ENCODE measurements at places on chromosomes 12 and 14.

DNA sequence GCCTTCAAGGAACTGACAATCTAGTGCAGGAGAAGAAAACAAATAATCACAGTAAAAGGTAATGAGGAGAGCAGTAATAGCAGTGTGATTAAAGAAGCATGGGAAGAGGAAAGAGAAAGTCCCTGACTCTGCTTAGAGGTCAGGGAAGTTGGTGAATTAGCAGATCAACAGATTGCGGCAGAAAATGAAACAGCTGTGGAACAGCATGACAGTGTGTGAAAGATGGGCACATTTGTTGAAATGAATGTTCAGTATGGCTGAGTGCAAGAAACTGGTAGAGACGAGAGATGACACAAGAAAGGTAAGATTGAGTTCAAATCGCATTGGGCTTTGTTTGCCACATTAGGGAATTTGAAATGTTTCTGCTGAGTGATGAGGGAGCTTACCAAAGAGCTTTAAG is 63.7 kb upstream of the RASSF8 start:
- no peak for DNase-seq

GRCh38 chr14:52267501-52268278 is at the start of gene PTGDR:
Gene PTGDR (plus strand): TSS chr14:52267698. CDS start chr14:52267815, 117 bp downstream.
- DNase-seq: peak; percentile 18

DNA sequence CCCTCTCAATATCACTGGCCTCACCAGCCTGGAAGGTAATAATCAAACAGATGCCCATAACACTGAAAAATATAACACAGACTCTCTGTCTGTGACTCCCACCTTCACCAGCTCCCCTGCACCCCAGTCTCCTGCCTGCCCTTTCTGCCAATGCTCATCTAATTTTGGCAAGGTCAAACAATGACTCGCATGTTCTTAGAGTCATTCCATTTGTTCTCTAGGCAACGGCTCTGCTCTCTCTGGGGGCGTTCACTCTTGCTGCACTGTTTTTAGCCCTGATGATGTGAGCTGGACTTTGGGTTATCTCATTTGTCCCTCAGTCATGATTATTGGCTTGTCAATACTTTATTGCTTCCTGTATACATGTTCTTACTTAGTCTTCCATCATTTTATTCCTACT is 691.8 kb downstream of the FLRT2 start:
- no peak for DNase-seq

DNA sequence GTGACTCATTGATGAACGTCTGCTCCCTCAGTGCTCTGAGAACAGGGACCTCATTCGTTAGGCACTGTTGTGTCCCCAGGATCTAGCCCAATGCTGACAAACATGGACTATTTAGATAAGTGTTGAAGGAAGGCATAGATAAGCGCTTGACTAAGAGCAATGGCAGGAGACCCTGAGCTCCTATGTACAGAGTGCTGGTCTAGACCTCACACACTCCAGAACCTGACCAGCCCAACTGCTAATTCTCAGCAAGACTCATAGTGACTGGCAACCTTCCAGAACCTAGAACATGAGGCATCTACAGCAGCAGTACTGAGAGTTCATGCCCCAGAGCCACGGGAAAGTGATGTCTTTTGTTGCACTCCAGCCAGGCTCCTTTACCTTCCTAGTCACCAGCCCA is 69.2 kb downstream of the CRACR2A start:
- DNase-seq: no peak

- peak; percentile 56 for DNase-seq
These were observed 822 bp upstream of the SOX5 start for GRCh38 chr12:23950210-23950774.

GRCh38 chr14:29709490-29709889 is 218.2 kb downstream of the PRKD1 start:
- DNase-seq: no peak

DNA sequence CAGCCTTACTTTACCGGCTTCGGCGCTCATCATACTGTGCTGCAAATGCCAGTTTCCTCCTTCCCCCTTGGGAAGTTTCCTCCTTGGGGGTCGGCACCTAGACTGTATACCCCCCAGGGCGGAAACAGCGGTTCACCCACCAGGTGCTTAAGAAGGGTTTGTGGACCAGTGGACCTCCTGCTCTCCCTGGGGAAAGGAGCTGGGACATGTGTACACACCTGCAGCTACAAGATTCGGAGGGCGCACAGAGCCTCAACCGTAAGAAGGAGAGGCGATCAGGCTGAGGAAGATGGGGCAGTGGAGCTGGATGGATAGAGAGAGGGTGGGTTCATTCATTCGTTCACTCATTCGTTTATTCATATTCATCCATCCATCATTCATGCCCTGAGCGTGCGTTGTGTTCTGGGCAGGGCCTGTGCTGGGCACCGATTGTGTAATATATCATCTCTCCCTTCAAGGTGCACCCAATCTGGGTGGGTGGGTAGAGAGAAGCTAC is 717 bp upstream of the ZNF839 start:
- peak; percentile 36 for DNase-seq

DNA sequence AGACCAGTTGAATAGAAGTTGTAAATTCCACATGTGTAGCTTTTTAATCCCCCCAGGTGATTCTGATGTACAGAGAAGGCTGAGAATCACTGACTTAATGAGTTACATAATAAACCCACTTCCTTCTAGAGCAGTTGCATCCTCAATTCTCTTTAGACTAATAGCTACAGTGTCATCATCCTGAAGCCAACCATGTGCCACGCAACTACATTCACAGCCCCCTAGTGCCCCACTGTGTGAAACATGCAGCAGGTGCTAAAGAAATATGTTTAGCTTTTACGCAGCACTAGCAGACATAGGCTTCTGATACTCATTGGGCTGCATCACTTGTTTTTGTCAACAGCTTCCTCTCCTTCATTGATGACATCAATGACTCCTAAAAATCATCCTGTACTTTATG is 1168.3 kb downstream of the BCL11B start:
- DNase-seq: no peak

DNA sequence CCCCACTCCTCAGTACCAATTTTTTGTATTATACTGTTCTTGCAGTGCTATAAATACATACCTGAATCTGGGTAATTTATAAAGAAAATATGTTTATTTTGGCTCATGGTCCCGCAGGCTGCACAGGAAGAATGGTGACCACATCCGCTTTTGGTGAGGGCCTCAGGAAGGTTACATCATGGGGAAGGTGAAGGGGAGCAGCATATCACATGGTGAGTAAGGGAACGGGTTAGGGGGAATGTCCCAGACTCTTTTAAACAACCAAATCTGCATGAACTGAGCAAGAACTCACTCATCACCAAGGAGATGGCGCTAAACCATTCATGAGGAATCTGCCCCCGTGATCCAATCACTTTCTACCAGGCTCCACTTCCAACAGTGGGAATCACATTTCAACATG is 40.0 kb downstream of the OSBPL8 start:
- no peak for DNase-seq

GRCh38 chr14:59305231-59305630 is 116.8 kb downstream of the DAAM1 start:
- DNase-seq: no peak

DNA sequence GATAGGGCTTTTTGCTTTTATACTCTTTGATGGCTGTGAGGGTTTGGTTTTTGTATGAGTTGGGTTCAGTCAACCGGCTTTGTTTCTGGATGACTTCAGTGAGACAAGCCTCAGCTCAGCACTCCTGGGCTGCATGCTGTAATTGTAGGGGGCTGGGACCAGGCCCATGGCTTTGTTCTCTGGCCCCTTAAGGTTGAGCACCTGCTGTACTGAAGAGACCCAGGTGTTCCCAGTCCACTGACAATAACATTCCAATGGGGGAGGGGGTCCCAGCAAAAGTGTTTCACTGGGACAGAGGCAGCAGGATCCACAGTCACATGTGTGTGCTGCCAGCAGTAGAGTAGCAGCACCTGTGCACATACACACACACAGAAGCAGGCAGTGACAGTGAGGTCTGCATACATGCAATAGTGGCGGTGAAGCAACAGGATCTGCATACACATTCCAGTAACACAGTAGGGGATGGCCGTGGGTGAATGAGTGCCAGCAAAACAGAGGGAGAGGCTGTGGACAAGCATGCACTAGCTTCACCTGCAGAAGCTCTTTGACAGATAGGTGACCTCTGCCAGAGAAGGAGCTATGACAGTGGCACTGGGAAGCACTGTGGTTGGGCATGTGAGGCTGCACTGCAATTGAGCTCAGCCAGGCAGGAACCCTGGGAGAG is 240.4 kb downstream of the ASCL1 start:
- no peak for DNase-seq

DNA sequence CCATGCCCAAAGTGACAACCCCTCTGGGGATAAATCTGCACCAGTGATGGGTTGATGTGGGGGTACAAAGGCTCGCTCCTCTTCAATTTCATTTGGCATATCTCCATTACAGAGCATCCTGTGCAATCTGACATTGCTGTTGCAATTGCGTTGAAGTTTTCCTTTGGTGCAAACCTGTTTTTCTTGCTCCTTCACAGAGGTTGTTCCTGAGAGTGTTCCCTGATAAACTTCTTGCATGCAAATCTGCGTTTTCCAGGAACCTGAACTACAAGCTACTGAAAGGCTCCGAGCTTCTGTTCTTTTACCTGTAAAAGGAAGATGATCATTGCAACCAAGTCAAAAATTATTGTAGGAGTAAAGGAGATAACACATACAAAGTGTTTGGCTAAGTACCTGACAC is 26.1 kb downstream of the SERPINA11 start:
- DNase-seq: no peak

DNA sequence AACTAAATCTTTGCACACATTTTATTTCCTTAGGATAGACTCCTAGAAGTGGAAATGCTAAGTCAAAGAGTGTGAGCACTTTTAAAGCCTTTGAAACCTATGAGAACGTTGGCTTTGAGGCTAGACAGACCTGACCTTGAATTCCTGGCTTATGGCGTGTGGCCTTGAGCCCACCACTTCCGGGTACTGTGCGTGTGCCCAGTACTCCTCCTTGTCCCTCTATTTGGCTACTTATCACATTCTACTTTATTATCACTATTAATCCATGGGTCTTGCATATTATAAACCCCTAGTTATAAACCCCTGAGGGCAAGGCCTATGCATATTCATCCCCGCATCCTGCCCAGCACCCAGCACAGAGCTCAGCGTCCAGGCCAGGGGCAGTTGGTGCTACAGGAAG is 26.0 kb upstream of the CD27 start:
- DNase-seq: no peak

DNA sequence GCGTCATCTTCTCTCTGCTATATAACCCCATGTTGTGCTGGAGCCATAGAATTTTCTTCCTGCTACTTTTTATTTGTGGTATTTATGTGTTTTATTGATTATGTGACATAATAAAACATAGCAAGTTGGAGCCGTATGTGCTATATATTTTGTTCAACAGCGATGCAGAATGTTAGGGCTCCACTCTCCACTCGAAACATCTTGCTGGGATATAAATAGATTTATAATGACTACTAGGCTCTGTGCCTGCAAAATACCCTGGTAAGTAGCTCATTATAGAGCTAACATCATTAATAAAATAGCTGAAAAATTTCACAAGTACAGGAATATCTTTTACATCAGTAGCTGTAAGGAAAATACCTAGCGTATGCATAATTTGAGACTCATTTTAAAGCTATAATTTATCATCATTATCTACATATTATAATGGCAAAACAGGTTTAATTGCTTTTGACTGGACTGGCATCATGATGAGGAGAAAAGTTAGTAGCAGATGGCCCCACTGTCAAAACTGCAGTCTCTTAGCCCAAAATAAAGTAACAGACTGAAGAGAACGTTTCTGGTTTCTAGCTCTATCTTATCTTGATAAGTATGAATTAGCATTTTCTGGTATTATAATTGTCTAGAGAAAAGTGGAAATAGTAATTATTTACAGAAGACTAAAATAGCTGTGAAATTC is 263.0 kb downstream of the NEDD1 start:
- DNase-seq: peak; percentile 8

GRCh38 chr12:94070520-94070919 is 77.9 kb upstream of the PLXNC1 start:
- no peak for DNase-seq

DNA sequence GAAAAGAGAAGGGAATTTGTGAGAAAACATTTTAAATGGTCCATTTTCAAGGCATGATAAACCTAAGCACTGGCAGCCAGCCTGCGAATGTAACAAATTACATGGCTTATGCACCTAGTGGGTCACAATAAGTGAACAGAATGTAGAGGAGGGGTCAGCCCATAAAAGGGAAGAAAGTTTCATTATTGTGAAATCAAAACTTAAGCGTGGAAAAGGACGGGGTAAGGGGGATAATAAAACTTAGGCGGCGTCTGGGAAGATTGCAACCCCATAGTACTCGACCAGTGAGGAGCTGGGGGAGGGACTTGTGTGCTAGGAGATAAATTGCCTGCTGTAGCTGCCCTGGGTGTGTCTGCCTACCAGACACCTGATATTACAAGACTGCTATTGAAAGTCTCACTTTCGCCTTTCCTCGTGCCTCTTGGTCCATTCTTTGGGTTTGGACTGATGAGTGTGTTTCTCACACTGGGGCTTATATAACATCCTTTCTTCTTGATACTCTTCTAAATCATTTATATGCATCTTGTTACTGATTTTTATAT is 40.6 kb downstream of the ZDHHC17 start:
- DNase-seq: no peak

DNA sequence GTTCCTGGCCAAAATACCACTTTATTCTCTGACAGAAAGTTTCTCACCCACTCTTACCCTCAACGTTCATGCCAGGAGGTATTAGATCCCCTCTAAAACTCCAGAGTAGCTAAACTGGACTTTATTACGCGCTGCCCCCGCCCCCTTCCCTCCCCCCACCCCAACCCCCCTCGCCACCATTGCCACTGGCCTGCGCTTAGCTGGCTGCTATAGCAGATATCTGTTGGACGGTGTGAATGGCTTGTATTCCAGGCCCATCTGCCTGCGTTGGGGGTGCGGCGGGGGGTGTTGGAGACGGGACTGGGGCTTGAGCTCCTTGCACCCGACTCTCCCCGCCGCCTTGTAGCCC is 564 bp upstream of the THTPA start:
- no peak for DNase-seq

GRCh38 chr12:124286414-124286813 is 8.5 kb upstream of the RFLNA start:
- peak; percentile 31 for DNase-seq

DNA sequence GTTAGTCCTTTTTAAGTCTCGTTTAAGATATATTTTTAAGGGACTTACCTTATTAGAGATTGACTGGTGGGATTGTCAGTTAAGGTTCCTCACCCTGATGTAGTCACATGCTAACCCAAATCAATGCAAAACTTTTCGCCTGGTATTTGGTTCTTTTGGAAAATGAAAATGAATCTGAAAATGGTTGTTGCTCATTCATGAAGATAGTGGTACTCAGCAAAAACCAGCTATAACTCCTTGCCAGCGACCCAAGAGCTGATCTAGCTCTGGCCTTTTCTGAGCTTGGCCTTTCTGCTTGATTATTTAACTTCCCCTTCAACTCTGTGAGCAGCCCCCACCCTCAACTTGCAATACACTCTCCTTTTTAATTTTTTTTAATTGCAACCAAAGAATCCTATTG is 85.0 kb upstream of the GTF2A1 start:
- DNase-seq: no peak

DNA sequence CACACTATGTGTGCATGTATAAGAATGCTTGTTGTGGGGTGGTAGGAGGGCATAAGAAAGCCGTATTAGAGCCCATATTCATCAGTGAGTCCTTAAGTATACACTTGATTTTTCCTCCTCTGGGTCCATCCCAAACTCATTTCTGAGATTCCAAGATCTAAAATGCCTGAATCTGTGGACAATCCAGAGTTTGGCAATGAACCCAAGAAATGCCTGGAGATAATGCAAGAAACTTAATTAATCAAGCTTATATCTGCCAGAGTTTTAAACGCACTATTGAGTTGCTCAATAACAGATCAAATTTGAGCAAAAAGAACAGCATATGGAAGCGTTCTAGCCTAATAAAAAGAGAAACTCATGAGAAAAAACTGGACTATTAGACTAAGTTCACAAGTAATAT is 143.4 kb upstream of the NAV3 start:
- DNase-seq: peak; percentile 68

- DNase-seq: peak; percentile 71
These were observed 82.4 kb downstream of the ARF6 start for GRCh38 chr14:49975276-49975675.
